NCI-H2081 treated with DMSO at 0.1 percent for 48 hours (cell line): ENCODE measurements at places on chromosomes 5 and 9.

- no peak for DNase-seq
Observed at GRCh38 chr5:154829589-154830218, 20.7 kb downstream of the FAXDC2 start.

- DNase-seq = peak; percentile 74
Observed at GRCh38 chr9:137070201-137070905, at the start of gene SAPCD2. Gene SAPCD2 (minus strand): TSS chr9:137070557. CDS start chr9:137070460, 97 bp downstream.

DNA sequence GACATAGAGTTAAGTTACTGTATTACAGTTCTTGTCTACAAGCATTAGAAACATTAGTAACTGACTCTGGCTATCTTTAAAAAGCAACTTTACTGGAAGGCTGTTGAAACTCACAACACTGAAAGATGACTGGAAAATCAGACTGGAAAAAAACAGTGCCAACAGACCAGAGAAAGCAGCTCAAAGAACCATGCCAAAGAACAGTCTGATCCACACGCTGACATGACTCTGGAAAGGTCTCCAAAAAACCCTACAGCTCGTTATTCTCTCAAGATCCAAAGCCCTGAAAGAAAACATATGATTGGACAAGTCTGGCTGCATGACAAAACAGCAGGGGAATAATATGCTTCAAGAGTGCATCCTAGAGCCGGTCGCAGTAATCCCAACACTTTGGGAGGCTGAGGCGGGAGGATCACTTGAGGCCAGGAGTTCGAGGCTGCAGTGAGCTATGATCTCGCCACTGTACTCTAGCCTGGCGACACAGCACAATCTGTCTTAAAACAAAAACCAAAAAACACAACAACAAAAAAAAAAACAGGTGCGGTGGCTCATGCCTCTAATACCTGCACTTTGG is 5.6 kb downstream of the GOLPH3 start:
- DNase-seq = no peak

DNA sequence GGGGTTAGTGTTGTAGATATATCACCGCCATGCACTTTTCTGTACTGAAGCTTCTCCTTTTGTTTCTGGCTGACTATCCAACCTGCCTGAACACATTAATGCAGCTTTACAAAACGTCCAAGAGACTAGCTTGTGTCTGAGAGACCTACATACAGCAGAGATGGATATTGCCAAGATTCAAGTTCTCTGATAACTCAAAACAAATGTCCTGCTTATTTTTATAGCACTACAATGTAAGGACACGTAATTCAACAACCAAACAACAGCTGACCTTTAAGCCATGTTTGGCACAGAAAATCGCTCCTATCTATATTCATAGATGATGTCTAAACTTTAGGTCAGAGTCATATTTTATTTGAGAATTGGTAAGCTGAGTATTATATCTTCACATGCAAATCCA is 76.2 kb upstream of the NTRK2 start:
- DNase-seq = no peak

GRCh38 chr9:98900244-98900643 is 43.5 kb upstream of the COL15A1 start:
- no peak for DNase-seq

- no peak for DNase-seq
Observed at GRCh38 chr9:7324152-7324598, 475.4 kb downstream of the DMAC1 start.

DNA sequence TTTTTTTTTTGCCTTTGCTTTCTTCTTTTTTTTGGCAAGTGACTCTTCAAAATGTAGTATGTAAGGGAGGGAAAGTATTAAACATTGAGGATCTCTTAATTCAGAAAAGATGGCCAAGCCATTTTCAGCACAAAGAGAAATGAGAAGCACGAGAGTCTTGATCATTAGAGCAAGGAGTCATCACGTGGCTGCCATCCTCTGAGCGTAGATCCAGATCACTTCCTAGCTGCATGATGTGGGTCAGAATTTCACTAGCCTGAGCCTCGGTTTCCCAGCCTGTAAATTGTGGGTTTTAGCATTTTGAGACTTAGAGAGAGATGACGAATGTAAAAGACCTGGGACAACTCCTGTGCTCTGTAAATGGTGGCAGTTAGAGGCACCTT is 312.9 kb downstream of the ARHGEF28 start:
- no peak for DNase-seq

GRCh38 chr5:113195251-113195650 is 218.7 kb downstream of the DCP2 start:
- DNase-seq = no peak

GRCh38 chr5:151020304-151021110 is at the start of gene GPX3:
Gene GPX3 (plus strand): TSS chr5:151020591. CDS start chr5:151020655, 64 bp downstream.
- DNase-seq = no peak

GRCh38 chr9:122126331-122127261 is 33.0 kb downstream of the NDUFA8 start:
- DNase-seq = no peak

DNA sequence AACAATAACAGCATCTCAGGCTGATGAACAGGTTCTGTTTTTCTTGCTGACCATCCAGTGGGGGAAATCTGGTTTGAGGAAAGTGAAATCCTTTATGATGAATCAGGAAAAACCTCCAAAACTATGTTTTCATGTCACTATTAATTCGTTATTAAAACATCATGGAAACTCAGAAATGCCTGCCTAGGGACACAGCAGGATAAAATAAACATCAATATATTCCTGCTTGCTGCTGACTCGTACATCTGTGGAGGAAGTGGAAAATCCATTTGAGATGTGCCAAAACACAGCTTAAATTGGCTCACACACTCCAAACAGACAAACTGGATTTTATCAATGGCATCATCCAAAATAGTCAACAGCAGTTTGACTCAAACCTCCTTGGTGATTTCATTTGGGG is 53.0 kb downstream of the TEK start:
- DNase-seq = no peak

GRCh38 chr5:65244031-65244430 is 237.7 kb downstream of the ADAMTS6 start:
- DNase-seq = no peak

- no peak for DNase-seq
Observed at GRCh38 chr5:43780586-43780985, 177.6 kb downstream of the NNT start.

DNA sequence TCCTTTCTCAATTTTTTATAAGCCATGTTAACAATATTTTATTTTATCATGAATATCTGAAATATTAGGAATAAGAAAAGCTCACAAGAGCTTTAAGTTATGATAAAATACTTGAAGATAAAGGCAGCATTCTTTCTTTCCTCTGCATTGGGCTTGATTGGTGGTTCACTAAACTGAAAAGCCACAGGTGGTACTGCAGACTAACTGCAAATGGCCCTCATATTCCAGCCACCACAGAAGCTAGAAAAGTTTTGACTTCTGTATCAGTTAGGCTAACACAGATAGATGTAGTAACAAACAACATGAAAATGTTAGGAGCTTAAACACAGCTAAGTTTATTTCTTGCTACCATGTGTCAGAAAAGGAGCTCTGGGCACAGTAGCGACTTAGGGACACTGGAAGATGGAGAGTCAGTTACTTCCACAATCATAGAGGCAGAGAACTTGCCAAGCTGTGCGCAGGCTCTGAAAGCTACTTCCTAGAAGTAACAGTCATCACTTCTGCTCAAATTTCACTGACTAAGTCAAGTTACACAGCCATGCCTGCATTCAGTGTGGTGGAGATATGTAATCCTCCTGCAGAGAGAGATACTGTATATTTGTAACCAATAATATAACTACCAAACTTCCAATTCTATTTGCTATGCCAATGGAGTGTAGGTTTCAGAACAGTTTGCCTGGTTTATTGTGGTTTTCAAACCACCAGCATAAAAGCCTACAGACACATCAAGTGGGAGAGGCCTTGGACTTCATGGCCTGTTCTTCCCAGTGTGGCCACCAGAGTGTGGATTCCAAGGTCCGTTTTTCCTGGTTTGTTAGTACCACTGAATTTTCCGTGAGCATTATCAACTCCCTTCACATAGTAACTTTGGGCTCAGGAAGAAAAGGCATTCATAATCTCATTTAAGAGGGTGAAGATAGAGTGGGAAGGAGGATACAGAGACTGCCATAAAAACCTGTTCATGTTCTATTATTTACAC is 268.3 kb downstream of the PJA2 start:
- no peak for DNase-seq

GRCh38 chr5:7794823-7795222 is 56.1 kb downstream of the CFAP90 start:
- no peak for DNase-seq

GRCh38 chr9:106708475-106709146 is 154.4 kb upstream of the ZNF462 start:
- DNase-seq = no peak

DNA sequence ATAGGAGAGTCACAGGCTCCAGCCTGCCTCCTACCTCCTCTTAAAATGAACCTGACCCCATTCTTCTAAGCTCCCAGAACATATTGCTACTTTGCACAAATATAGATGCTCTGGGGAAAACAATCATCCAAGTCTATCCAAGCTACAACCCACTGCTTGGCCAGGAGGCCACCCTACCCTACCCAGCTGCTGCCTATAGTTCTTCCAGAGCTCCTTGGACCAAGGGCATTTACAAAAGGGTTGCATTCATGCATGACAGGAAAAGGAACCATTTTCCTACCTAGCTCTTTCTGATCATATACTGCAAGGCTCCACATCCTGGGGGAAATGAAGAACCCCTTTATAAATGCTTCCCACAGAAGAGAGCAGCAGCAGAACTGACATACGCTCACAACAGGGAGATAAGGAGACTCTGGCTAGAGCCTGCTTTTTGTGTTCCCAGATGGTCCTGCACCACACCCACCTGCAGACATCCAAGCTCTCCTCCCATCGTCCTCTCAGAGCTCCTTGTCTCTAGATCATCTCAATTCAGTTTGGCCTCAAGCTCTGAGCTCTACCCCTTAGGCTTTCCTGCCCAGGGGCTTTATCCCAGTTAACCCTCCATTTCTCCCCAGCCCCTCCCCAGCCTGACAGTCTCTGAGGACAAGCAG is 185.5 kb downstream of the SPOCK1 start:
- DNase-seq = no peak

DNA sequence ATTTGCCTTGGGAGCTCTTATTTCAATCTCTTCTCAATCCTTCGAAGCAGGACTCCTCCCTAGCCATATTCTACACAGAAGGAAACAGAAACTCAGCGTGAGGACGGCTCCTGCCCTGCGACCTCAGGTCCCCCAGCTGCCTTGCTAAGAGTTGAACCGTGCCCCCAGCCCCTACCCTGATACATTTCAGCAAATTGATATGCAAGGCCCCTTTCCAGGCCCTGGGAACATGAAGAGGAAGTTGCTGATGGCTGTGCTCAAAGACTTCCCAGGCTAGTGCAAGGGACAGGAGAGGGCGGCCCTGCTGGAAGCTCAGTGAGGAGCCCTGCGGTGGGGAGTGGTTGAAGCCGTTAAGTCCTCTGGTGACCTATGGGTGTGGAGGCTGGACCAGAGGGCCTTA is 41.5 kb downstream of the BOD1 start:
- DNase-seq = no peak

DNA sequence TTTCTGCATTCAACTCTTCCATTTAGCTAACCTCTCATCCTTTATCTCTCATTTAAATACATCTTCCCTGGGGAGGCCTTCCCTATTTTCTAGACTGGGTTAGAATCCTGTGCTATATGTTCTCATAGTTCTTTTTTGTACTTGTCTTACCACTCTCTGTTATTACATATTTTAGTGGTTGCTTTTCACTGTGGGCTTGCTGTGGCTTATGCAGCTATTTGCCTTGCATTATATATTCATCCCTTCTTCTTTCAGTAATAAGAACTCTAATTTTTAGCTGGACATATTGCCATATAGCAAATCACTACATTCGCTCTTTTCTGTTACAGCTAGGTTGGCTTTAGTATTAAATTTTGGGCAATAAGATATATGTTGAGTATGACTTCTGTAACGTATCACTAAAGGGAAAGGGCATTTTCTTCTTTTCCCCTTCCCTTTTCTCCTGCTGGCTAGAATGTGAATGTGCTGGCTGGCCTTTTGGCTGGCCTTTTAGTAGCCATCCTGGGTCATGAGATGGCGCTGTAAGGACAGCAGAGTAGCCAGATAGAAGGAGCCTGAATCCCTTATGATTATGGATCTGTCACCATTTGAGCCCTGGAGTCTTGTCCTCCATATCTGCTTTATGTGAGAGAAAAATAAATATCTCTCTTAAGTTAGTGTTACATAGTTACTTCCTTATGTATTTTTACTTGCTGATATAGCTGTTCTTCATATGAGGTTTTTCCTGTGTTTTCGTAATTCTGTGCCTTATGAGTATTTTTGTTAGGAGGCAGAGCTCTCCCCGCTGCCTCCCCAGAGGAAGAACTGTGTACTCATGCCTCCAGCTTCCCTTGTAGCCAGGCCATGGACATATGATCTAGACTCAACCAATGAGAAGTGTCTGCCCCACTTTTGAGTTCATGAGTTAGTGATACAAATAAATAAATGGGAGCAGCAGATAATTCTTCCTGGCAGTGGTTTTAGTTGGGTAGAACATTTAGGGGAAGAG is 65.8 kb downstream of the NDUFAF2 start:
- DNase-seq = no peak

GRCh38 chr9:107489144-107489673 is 360 bp downstream of the KLF4 start:
- DNase-seq = no peak

DNA sequence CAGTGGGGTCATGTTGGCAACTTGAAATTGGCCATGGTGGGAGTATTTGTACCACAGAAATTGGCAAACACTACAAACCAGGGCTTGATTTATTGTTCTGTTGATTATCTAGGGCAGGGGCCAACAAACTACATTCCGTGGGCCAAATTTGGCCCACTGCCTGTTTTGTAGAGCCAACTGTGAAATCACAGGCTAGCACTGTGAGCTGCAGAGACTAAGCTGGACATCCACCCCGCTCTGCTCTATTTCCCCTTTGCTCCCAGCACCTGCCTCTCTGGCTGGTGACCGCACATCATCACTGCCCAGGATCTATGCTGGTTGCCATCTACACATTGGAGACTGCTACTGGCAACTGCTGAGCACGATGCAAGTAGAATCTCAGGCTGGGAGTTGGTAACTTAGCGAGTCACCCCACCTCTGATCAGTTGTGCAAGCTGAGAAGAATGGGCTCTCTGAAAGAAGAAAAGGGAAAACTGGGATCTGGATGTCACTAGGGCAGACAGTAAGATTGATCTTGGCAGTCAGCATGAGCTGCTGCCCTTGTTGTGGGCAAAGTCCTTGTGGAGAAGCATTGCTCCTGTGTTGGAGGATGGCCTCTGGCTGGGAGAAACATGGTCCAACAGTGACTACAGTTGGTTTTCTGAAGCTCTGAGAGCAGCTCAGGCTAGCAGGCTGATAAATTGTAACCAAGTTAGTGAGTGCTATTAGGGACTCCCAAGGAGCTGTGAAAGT is 144.7 kb upstream of the RAD23B start:
- DNase-seq = no peak

GRCh38 chr5:176396330-176396729 is 7.8 kb downstream of the HIGD2A start:
- no peak for DNase-seq

DNA sequence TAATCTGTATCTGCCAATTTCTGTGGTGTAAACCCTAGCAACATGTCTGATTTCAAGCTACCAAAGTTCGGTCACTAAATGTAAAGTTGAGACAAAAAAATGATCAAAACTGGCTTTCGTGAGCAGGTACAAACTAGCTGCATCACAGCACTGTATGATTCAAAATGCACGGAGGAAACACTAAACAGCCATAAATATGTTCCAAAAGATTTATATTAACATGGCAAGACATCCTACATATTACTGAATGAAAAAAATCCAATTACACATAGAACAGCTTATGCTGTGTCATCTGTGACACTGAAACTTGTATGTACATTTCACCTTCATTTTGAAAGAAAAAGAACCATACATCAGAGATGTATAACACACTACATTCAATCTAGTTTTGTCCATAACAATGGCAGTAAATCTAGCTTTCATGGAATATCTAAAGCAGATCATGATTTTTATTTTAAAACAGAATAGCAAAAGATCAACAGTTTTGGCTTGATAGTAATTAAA is 14.4 kb downstream of the GNAQ start:
- DNase-seq = no peak
